ENCODE measurements at places on chromosomes 5 and 9.

DNA sequence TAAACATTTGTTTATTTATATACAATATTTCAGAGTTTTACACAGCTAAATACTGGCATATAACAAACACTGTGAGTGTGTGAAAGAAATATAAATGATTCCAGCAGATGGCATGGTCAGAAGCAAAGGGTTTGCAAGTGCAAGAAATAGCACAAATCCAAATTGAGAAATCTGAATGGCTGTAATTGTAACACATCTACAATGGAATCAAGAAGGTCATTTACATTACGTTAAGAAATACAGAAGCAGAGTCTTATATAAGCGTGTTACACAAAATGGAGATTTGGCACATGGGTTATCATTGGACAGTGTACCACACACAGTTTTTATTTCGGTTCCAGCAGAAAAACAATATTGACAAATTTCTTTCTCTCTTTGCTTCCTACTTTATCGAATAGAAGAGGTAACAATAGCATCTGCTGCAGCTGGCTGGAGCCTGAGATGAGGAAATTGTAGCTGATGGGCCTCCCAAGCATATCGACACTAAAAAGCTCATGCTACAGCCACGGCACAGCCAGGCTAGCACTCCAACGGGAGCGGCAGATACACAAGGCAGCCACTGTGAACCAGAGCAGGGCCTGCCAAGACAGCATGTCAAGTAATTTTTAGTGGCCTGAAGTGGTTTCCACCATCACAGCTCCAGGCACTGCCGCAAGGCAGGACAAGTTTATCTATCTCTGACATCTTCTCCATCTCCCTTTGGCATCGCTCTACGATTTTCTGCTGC lies 564.6 kb upstream of the DMAC1 start:
- DNase-seq, result no peak

DNA sequence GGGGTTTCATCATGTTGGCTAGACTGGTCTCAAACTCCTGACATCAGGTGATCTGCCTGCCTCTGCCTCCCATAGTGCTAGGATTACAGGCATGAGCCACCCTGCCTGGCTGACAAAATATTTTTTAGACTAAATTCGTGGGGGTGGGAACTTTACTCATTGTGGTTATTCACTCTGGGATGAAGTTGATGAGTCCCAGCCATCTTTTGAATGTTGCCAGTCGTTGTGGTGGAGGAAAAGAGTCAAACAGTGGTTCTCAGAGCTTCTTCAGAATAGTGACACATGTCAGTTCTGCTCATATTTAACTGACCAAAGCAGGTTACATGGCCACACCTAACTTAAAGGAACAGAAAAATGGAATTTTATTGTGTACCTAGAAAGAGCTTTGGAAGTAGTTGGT lies 6.9 kb downstream of the SREK1 start:
- peak; percentile 33 for DNase-seq

GRCh38 chr9:36946653-36947052 lies 87.4 kb downstream of the PAX5 start:
- DNase-seq, result no peak

DNA sequence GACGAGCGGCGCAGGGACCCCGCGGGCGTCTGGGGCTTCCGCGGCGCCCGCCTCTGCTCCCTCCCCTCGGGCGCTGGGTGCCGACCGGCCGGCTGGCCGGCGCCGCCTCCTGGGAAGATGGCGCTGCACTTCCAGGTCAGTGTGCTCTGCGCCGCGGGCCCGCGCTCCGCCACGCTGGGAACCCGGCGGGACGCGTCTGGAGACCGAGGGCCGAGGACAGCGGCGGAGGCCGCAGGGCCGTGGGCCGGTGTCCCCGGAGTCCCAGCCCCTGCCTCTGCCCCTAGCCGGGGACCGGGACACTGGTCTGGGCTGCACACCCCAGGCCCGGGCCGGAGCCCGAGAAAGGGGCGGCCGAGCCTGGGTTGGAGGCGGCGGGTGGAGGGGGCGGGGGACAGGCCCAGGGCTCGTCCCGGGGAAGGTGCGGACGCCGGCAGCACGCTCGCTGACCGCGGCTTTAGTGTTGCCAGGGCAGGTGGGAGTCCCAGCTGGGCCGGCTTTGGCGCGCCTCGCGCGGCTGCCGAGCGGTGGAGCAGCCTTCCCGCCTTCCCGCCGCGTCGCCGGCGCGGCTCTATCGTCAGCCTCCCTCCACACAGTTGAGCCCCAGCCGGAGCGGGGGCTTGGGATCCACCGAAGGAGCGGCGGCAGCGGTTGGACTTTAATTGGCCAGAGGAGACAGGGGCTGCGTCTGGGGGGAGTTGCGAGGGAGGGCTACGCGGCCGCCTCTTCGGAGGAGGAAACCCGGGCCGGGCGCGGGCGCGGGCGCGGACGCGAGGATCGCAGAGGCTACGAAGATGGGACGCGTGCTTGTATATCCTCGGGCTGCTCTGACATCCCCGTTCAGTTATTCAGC lies at the start of gene RANBP17:
Gene RANBP17, plus strand, starts transcription at position 102 of the 850 bp plus-strand sequence.
- DNase-seq, result no peak

- DNase-seq, result peak; percentile 64
Measured at GRCh38 chr9:35748858-35749514, at the start of the genes GBA2 and RGP1. Gene GBA2, minus strand, starts transcription at chr9:35749228. Its CDS starts 524 bp downstream, at chr9:35748704. Gene RGP1, plus strand, starts transcription at chr9:35749287. Its CDS starts 469 bp downstream, at chr9:35749756.

DNA sequence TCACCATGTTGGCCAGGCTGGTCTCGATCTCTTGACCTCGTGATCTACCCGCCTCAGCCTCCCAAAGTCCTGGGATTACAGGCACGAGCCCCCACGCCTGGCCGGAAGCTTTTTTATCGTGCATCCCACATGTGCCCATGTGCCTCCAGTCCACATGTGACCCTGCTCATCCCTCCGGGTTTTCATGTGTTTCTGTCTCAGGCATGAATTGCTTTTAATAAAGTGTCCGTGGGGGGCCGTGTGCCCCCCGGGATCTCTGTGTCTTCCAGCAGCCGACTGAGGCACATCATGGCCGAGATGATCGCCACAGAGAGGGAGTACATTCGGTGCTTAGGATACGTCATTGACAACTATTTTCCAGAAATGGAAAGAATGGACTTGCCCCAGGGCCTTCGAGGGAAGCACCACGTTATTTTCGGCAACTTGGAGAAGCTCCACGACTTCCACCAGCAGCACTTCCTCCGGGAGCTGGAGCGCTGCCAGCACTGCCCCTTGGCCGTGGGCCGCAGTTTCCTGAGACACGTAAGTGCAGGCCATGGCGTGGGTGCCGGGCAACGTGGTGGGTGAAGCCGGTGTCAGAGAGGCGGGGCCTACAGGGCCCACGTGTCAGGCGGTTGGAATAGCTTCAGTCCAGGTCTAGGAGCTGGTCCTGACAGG lies 22.1 kb upstream of the LRRC14B start:
- no peak for DNase-seq
